ENCODE measurements at places on chromosomes 4 and X.

GRCh38 chrX:53374923-53375322 lies 47.5 kb downstream of the SMC1A start:
- no peak for DNase-seq

GRCh38 chrX:78124307-78124706 lies 15.1 kb downstream of the TAF9B start:
- no peak for DNase-seq

GRCh38 chr4:180564026-180564425 lies 1679.2 kb upstream of the TENM3 start:
- DNase-seq = no peak

DNA sequence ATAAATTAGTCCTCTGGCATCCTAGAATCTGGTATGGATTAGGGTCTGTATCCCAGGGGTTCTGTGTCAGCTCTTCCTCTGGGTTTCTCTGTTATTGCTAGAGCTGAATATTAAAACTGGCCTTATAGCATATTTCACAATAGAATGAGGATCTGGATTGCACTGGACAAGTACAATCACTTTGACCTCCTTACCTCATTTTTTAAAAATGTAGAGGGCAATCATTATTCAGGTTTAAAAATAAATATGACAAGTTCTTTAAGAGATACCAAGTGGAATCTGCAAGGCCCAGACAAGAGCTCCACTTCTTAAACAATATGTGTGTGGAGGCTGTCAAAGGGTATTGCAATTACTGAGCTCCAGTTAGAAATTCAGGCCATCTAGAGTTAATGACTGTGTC lies 1.4 kb downstream of the PALLD start:
- DNase-seq = no peak

- DNase-seq = no peak
Measured at GRCh38 chr4:172996571-172997216, 171.9 kb upstream of the GALNT7 start.

DNA sequence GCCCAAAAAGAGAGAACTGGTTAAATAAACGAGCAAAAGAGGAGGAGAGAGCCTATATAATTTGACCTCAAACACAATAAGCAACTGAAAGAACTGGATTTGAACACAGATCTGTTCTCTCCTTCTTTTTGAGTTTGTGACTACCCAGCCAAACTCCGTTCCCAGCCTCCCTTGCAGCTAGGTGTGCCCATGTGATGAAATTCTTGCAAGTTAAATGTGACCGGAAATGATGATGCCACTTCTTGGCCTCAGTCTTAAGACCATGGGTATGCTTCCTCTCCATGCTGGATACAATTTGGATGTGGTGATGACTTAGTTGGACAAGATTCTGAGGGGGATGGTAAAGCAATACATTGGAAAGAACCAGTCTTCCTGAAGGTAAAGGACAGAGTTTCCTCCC lies 204.1 kb downstream of the PTTG2 start:
- no peak for DNase-seq

- DNase-seq = no peak
Measured at GRCh38 chrX:41472231-41472815, 25.2 kb downstream of the NYX start.
